BJ (cell line): ENCODE measurements at places on chromosomes 2 and 18. TPM values are rescaled to one million over a fixed set of nuclear protein-coding genes. Genes with fewer than 3 reads are reported as not detected.

The ZBTB7C gene
- polyA plus RNA-seq, result not detected in 2 replicates

The EHD3 gene
- polyA plus RNA-seq, result 46.5 and 69.4 TPM in 2 replicates

The SOCS6 gene
- polyA plus RNA-seq, result 26.7 and 28.7 TPM in 2 replicates

The RAPGEF4 gene
- polyA plus RNA-seq, result 0.42 and 0.60 TPM in 2 replicates

The FIGN gene
- 2.4 and 3.0 TPM in 2 replicates for polyA plus RNA-seq

The HOXD12 gene
- not detected in 2 replicates for polyA plus RNA-seq

The UGT1A7 gene
- polyA plus RNA-seq, result not detected in 2 replicates

The CHST10 gene
- 11.5 and 11.7 TPM in 2 replicates for polyA plus RNA-seq

The MYO1B gene
- polyA plus RNA-seq, result 87.2 and 122 TPM in 2 replicates

The NLRC4 gene
- not detected in 2 replicates for polyA plus RNA-seq

The HTR2B gene
- polyA plus RNA-seq, result 0.92 and 1.8 TPM in 2 replicates

The CRYGD gene
- not detected in 2 replicates for polyA plus RNA-seq

GRCh38 chr2:190315273-190315672, 4.4 kb downstream of the HIBCH start:
- DNase-seq, result no peak

GRCh38 chr2:22217881-22218280, 1094.1 kb downstream of the TDRD15 start:
- DNase-seq, result no peak

DNA sequence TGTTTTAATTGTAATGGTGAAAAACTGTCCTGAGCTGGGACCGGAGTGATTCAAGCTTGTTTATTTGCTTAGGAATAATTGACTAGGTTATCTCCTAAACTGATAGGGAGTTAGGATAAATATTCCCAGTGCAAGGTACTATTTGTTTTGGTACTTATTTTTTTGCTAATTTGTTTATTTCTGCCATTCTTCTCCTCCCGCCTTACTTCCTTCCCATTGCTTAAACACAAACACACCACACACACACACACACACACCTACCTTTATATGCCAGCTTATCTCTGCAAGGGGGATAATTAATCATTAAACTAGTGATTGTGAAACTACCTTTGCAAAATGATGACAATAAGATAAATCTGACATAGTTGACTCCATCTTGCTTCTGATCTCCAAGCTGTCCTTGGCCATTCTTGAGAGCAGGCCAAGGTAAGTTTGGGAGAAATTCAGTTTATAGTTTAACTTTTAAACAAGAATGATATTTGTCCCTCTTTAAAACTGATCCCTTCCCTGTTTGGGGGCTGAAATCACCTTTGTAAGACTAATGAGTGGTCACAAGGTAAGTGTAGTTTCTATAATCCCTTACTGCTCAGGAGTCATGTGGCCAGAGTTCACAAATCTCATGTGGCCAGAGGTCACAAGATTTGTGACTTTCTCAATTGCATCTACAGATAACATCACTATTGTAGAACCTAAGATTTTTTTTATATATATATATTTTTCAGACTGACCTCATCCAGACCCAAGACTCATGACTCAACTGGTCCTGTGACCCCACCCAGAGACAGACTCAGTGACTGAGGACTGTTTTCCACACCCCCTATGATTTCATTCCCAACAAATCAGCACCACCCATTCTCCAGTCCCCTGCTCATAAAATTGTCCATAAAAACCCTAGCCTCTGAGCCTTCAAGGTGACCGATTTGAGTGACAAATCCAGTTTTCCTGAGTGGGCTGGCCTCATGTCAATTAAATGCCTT, 83.1 kb upstream of the LRRTM4 start:
- no peak for DNase-seq

GRCh38 chr2:195535911-195536522, 121.0 kb upstream of the SLC39A10 start:
- no peak for DNase-seq

GRCh38 chr18:3489462-3489861, 39.5 kb downstream of the TGIF1 start:
- no peak for DNase-seq

- no peak for DNase-seq
Observed at GRCh38 chr2:120469426-120469825, 123.5 kb downstream of the INHBB start.

DNA sequence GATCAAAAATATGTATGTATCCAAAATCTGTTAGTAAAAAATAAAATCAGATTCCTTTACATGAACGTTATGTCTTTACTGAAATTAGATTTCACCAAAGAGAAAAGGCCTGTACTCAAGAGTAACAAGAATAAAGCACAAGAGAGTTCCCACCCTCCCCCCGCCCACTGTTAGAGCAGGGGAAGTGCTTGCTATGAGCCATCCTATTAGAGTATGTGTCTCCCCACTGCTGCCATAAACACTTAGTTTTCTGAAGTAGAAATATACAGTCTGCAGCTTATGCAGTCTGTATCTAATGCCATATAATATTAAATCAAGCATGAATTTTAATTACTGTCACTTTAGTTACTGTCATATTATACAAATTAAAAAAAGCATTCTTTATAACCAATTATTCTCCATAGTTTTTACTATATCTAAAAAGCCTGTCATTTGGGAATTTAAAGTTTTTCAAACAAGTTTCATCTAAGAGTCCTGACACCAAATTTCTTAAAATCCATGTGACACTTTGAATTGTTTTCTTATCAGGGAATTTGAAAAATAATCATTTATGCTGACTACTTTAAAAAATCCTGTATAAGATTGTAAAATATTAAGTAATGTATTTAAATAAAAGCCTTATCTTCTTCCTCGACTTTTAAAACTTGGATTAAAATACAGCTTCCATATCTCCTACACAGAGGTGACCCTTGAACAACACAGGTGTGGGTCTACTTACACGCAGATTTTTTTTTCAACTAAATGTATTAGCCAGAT, 51.8 kb upstream of the GPR75 start:
- no peak for DNase-seq

GRCh38 chr2:241505781-241506201, 2.6 kb downstream of the STK25 start:
- DNase-seq, result no peak

- no peak for DNase-seq
Observed at GRCh38 chr2:107556038-107556627, 270.6 kb upstream of the RGPD4 start.

DNA sequence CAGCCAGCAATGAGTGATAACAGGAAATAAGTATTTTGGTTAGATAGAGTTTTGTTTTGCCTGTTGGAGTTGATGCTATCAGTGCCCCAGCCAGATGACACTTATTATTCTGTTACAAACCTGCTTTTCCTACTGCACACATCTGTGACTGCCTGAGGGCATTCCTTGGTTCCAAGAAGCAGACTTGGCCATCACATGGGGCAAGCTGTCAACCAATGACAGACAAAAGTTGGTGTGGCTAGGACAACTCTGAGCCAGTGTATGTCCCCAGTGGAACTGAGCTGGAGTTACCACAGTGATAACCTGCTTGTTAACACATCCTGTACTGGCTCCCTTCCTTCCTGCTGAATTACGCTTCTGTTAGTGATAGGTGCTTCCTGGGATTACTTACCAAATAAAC, 54.5 kb downstream of the FAM171B start:
- DNase-seq, result no peak

- DNase-seq, result no peak
Observed at GRCh38 chr2:101361522-101361921, 25.8 kb downstream of the CREG2 start.

DNA sequence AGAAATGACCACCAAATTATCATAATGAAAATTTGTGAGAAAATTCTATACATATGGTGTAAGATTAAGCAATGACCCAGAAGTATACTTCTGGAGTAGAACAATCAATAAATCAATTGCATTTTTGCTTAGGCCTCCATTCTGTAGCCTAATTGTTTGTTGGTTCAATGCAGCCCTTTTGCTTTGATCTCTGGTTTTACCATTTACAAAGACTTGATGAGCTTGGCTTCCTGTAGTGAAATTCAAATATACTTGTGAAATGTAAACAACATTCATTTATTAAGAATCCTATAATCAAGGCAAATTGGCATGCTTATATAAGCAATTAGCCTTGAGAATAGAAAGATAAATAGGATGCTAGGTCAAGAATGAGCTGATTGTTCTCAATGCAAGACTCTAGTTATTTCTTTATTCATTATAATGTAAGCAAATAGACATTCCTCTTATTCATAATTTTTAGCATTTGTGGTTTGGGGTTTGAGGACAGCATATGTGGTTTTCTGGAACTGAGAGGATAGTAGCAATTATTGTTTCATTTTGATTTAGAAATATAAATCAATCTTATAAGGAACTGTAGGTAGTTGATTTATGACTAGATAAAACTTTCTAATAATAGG, 9.7 kb downstream of the FMNL2 start:
- DNase-seq, result no peak

GRCh38 chr2:24115057-24115456, 8.1 kb downstream of the PFN4 start:
- DNase-seq, result no peak

DNA sequence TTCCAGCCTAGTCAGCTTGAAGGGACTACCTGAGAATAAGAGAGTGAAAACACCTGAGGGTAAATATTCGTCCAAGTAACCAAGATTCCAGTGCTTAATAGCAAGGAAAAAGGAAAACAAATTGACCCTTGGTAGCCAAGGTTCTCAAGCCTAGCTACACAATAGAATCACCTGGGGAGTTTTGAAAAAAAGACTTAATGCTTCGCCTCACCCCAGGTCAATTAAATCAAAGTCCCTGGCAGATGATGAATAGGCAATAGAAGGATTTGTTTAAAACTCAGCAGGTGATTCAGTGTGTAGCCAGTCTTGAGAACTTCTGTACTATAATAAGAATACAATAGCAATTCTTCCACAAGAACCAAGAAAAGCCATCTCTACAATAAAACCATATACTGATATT, 500.2 kb downstream of the XIRP2 start:
- no peak for DNase-seq

DNA sequence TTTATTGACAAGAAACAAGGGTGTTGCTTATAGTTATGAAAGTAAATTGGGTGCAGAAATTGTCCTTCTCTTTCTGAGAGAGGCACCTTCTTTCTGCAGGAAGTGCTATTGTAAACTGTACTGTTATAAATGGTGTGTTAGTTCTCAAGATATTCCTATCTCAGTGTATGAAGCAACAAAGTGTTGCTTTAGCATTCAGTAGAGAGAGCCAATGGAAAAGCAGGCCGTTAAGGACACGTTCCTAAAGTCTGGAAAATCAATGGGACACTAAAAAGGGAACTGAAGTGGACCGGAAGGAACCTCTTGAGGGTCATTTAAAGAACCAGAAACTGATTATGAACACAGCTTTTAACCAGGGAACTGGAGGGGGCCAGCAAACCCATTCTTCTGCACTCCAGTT, 510.0 kb upstream of the ZEB2 start:
- no peak for DNase-seq

- DNase-seq, result no peak
Observed at GRCh38 chr2:75053484-75054112, 95.2 kb downstream of the POLE4 start.

DNA sequence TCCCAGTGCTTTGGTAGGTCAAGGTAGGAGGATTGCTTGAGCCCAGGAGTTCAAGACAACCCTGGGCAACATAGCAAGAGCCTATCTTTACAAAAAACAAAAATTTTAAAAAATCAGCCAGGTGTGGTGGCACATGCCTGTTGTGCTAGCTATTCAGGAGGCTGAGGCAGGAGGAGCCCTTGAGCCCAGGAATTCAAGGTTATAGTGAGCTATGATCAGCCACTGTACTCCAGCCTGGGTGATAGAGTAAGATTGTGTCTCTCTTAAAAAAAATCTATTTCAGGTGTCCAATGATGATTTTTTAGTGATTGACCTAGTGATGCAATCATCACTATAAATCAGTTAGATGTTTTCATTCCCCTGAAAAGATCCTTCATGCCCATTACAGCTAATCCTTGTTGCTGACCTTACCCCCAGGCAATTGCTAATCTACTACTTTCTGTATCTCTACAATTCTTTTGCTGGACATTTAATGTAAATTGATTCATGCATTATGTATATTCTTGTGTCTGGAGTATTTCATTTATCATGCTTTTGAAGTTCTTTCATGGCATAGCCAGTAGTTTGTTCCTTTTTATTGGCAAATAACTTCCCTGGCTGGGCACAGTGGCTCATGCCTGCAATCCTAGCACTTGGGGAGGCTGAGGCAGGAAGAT, 10.3 kb downstream of the MOCOS start:
- DNase-seq, result no peak

- no peak for DNase-seq
Observed at GRCh38 chr2:11073251-11073650, 82.0 kb upstream of the SLC66A3 start.

- DNase-seq, result no peak
Observed at GRCh38 chr18:34624551-34624950, 85.5 kb upstream of the DTNA start.

DNA sequence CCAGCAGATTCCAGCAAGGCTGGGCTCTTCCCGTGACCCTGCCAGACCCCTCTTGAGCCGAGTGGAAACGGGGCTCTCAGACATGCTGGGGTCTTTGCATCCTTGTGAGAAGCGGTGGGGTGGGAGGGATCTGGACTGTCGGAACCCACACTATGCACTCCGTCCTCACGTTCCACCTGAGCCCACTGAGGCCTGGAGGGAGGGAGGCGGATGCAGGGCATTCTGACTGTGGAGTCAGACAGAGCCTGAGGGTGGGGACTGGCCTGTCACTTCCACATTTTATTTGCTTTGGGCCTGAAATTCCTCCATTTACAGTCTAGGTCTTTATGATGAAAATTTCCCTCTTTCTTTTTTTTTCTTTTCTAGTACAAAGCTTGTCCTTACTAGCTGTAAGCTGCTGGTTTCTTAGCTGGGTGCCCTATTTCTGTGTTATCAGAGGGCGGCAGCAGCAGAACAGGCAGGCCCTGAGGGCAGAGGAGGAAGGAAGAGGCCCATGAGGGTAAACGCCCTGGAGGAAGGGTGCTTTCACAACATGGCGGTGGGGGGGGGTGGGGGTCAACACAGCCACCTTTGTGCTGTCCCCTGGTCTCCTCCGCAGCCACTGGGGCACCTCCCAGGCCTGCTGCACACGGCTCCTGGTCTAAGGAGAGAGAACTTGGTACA, 373.5 kb upstream of the MYT1L start:
- DNase-seq, result no peak

DNA sequence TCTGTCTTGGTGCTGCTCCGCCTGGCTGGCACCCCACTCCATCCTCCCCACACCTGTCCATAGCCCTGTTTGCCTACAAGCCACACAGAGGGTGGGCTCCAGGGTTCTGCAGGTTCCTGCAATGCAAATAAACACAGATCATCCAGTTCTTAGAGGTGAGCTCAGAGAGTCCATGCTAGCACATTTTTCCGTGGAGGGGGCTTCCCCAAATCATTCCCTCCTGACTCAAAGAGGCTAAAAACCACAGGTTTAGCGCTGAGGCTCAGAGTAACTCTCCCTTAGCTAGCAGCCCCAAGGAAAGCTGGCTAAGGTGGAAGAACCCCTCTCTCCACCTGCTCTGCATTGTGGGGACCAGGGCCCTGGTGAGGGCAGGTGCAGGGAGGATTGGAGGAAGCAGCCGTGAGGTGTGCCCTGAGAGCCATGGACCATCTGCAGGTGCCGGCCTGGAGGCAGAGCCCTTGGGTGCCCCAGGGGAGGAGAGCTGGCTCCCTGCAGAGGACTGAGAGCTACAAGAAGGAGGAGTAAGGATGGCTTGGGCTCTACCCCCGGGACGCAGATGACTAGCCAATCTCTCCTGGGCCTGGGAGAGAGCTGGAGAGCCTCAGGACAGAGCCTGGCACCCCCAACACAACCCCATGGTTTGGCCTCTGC, 23.8 kb upstream of the TEX44 start:
- no peak for DNase-seq
